Sciatic nerve (tissue), 2 donors: ENCODE measurements at places on chromosomes 2 and 18. TPM values are rescaled to one million over a fixed set of nuclear protein-coding genes. Genes with fewer than 3 reads are reported as not detected.

TMEFF2 gene
- not detected for total RNA-seq

- no peak for DNase-seq
Observed at GRCh38 chr2:241364781-241365180, 8.7 kb downstream of the FARP2 start.

GRCh38 chr2:50157279-50157678 is 874.7 kb downstream of the NRXN1 start:
- no peak for DNase-seq

DNA sequence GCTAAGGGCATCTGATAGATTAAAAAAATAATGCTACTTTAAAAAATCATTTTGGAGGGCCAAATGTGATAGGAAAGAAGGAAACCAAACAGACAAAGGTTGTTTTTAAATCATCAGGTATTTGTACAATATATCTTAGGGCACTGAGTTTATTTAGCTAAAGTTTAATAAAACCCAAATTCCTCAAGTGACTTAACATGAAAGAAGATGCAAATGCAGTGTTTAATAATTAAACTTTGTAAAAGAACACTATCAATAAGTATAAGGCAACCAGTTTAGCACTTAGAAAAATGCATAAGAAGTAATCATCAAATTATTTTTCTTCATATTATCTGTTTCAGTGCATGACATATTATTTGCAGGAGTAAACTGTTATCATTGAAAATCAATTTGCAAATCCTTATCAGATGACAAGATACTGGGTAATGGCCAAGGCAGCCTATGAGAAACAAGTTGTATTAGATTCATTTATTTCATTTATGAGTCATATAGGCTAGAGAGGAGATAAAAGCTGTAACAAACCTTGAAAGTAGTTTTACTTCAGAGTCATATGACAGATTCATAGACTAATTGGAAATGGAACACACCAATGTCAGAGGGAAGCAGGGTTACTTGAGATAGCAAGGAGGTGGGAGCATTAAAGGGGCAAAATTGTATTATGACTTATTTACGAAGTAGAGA is 165.5 kb downstream of the GCA start:
- no peak for DNase-seq

DNA sequence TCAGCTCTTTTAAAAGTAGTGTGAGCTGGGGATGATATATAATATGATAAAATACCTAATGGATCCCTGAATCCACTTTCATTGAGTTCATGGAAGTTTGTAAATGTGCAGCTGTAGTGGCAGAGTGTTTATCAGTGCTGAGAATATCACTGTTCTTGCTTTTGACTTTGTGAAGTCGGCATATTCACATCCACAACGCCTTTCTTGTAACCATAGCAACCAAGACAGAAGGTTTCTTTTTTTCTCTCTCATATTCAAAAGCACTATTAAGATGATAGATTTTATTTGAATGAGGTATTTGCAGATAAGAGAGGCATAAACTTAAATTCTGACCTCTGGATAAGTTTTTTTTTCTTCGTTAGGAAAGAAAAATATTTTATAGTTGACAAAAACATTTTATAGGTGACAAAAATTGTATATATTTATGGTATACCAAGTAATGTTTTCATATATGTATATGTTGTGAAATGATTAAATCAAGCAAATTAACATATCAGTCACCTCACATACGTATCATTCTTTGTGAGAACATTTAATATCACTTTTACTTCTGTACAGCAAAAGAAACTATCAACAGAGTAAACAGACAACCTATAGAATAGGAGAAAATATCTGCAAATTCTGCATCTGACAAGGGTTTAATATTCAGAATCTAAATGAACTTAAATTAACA is 130.0 kb downstream of the PLCL1 start:
- DNase-seq, result no peak

OXER1 gene
- total RNA-seq, result 2.8 TPM

DNA sequence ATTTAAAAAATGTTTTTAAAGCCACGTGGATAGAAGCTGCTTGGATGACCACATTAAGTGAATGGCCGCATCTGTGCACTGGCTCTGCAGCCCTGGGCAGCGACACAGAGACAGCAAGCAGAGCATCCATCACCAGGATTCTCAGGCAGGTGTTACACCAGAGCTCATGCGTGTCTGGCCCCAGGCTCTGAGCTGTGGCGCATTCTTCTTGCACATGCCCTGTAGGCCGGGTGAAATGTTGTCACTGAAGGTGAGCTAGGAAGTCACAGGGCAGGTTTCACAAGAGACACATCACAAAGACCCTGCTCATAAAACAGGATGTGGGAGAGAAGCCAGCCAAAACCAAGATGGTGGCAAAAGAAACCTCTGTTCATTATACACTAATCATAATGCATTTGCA is 8.4 kb upstream of the PXDN start:
- peak; percentile 36 for DNase-seq

DNA sequence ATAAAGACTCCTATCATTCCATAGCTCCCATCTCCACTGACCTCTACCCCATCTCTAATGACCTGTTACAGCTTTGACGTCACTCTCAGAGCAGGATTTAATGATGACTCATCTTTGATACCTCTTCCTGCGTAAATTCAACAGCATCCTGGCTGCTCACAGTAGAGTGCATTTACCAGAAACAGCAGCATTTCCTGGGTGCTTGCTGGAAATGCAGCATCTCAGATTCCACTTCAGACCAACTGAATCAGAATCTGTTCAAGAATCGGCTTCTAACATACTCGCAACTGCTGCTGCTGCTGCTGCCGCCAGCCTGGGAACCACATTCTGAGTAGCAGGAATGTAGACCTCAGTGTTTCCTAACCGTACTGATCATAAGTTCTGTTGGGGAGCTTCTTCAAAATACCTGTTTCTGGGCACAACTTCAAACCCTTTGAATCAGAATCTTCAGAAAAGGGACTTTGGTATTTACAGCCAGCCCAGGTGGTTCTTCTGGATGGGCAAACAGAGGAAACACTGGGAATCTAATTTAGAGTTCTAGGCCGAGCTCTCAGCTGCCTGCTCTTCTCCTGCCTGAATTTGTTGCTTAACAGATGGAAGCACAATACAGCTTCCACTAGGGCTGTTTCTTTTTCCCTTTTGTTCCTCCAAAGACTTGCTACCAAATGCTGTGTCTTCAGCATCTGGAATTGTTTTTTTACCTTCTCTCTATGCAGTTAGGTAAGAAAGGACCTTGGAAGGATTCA is 241.4 kb downstream of the NCKAP5 start:
- no peak for DNase-seq

DNA sequence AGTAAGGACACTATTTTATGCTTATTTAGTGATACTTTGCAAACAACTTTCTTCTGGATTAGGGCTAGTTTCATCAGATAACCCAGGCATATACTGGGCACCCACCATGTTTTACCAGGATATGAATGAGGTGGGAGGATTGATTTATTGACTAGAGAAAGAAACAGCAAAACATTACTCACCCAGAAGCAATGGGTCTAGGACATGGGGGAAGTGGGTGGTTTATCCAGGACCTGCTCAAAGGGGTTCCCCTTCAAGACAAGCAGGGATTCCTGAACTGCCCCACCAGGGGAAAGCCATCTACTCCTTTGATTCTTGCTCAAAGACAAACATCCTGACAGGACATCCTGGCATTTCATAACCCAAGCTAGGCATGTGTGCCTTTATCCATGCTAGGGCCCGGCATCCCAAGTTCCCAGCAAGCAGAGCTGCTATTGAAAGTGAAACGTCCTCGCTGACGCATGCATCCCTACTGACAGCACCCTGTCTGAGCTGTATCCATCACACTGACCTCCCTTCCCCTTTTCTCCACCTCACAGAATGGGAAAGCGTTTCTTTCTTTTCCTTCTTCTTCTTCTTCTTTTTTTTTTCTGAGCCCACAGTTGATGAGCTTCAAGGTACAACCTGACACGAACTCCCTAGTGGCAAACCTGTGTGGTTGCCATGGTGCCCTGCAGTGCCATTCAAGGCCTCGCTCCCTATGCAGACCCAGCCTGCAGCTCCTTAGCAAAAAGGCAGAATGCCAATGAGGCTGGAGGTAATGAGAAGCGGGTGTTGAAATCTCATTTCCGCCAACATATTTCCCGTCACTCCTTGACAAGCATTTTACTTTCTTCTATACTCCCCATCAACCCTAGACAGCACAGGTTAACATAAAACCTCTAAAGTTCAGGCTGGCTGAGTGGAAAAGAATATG is 70.5 kb downstream of the CLHC1 start:
- no peak for DNase-seq

PPP1R1C gene
- total RNA-seq, result 18.1 TPM

DNA sequence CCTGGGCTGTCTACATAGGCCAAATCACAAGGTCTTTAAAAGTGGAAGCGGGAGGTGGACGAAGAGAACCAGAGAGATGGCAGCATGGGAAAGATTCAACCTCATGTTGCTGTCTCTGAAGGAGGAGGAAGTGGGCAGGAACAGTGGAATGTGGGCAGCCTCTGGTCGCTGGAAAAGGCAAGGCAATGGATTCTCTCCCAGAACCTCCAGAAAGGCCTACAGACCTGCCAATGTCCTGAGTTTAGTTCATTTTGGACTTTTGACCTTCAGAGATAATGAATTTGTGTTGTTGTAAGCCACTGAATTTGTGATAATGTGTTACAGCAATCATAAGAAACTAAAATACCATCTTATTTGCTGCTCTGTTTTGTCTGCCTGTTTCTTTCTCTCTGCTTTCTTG is 122.5 kb downstream of the RNF152 start:
- DNase-seq, result no peak

DNA sequence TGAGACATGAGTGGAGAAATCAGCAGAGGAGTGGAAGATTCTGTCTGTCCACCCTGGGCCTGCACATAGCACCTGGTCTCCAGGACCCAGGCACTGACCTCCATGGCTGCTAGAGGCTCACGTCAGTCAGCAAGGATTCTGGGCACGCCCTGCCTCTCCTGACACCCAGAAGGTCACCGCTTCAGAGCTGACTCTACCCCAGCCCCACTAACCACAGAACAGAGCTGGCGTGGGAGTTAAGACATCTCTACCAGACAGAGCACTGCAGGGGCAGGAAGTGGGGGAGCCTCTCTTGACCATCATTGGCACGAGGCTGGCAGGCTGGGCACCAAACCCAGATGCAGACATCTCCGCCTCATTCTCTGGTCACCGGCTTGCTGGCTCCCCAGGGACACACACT is 3.0 kb downstream of the ADCY3 start:
- peak; percentile 60 for DNase-seq

DNA sequence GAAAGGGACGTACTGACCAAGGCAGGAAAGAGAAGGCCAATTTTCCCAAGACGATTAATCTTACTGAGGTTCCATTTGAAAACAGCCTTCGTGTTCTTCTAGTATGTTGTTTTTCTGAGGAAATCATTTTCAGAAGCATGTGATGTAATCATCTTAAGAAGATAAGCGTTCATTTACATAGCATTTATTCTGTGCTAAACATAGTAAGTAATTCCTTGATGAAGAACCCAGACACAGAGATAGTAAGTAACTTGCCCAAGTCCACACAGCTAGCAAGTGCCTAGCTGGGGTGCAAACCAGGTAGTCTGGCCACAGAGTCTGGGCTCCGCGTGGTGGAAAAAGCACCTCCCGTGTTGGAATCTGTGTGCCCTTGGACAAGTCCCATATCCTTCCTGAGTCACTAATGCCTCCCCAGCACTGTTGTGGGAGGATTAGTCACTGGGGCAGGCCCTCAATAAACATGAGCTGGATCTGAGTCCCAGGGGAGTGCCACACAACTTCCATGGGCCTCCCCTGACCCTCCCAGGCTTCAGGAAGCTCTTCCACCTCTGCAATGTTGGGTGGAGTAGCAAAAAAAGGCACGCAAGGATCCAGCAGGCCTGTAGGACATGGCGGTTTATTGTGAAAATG is 26.9 kb upstream of the ASAP2 start:
- no peak for DNase-seq

DNA sequence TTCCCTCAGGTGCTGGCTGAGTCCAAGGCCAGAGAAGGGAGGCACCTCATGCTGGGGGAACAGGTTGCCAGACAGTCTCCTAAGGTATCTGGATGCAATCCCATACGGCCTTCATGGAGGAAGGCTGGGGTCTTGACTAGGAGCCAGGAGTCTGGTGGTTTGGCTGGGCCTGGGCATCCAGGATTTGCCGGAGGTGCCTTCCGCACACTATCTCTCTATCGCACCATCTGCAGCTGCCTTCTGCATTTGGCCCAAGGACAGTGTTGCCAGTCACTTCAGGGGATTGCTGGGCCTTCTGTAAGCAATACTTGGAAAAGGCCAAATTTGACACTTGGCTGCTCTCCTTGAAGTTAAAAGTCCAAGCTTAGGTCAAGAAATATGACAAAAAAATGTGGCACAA is 327.2 kb downstream of the EN1 start:
- DNase-seq, result no peak

IL1RN gene
- total RNA-seq, result 15.0 TPM

AGXT gene
- not detected for total RNA-seq

MAPK4 gene
- 0.89 TPM for total RNA-seq

IL36RN gene
- total RNA-seq, result not detected

QPCT gene
- 4.8 TPM for total RNA-seq

RMC1 gene
- 26.2 TPM for total RNA-seq

GRCh38 chr2:207341804-207342203 is 176.1 kb upstream of the KLF7 start:
- DNase-seq, result no peak

- no peak for DNase-seq
Observed at GRCh38 chr2:111667001-111667400, 217.0 kb downstream of the ANAPC1 start.

DNA sequence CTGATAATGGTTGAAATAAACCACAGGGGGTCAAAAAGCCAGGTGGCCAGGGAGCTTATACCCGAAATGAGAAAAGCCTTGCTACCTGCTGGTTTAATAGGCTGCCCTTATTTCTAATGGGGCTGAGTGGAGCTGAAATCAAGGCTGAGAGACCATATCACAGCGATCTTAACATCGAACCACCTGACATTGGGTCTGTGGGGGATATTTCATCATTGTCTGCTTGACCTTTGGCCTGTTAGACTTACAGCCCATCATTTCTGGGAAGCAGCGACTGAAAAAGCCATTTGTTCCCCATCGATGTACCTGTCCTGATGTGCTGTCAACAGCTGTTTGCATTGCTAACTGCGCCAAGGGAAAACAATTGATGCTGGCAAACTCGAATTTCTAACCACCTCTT is 199.7 kb upstream of the SLC14A2 start:
- no peak for DNase-seq

LAPTM4A gene
- total RNA-seq, result 253 TPM

- DNase-seq, result no peak
Observed at GRCh38 chr2:199914372-199914958, 3.4 kb downstream of the C2orf69 start.

DNA sequence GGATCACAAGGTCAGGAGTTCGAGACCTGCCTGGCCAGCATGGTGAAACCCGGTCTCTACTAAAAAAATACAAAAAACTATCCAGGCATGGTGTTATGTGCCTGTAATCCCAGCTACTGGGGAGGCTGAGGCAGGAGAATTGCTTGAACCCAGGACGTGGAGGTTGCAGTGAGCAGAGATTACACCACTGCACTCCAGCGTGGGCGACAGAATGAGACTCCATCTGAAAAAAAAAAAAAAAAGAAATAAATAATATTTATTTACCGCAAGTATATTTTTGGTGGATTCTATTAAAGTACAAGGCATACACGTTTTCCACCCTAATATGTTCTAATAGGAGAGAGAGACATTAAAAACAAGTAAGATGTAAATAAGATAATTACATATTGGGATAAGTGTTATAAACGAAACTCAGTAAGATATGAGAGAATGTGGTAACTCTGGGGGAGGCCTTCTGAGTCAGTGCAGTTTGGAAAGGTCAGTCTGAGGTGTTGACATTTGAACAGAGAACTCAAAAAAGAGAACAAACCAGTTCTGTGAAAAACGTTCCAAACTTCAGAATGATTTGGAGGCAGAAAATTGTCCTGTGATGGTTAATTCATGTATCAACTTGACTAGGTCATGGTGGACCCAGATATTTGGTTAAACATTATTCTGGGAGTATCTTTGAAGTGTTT is 8.8 kb upstream of the POLI start:
- DNase-seq, result no peak

GRCh38 chr2:27082773-27083409 is 3.7 kb upstream of the KHK start:
- DNase-seq, result no peak
